ENCODE measurements at places on chromosomes 7 and 10. TPM values are rescaled to one million over a fixed set of nuclear protein-coding genes. Genes with fewer than 3 reads are reported as not detected.

The NANOS1 gene
- total RNA-seq: 0.73 TPM

The MET gene
- 0.41 TPM for total RNA-seq

The DRGX gene
- total RNA-seq: not detected

The OR2A2 gene
- total RNA-seq: not detected

The AKR1C8 gene
- 0.91 TPM for total RNA-seq

The RHOBTB1 gene
- 0.05 TPM for total RNA-seq

The ABCA13 gene
- 0.18 TPM for total RNA-seq

The ADRB1 gene
- total RNA-seq: not detected

The HYAL4 gene
- not detected for total RNA-seq

The UNCX gene
- not detected for total RNA-seq

The STRA8 gene
- total RNA-seq: not detected

The OR2A5 gene
- total RNA-seq: not detected

Data from activated naive CD4-positive, alpha-beta T cell treated with anti-CD3 and anti-CD28 coated beads, Interleukin-2, amount 10 ng/mL, durations not matched to agents 5 hours and 36 hours (primary cell).